Stimulated activated naive CD8-positive, alpha-beta T cell treated with anti-CD3 and anti-CD28 coated beads, Interleukin-15, Interleukin-2, amounts not matched to agents 100 U/mL and 50 U/mL, for 24 hours (primary cell): ENCODE measurements at places on chromosomes 11 and 22.
A peak's percentile ranks its signal among the peaks of the same experiment; 100 is the strongest.

- DNase-seq: no peak
Measured at GRCh38 chr11:92558323-92558722, 333.7 kb downstream of the FAT3 start.

DNA sequence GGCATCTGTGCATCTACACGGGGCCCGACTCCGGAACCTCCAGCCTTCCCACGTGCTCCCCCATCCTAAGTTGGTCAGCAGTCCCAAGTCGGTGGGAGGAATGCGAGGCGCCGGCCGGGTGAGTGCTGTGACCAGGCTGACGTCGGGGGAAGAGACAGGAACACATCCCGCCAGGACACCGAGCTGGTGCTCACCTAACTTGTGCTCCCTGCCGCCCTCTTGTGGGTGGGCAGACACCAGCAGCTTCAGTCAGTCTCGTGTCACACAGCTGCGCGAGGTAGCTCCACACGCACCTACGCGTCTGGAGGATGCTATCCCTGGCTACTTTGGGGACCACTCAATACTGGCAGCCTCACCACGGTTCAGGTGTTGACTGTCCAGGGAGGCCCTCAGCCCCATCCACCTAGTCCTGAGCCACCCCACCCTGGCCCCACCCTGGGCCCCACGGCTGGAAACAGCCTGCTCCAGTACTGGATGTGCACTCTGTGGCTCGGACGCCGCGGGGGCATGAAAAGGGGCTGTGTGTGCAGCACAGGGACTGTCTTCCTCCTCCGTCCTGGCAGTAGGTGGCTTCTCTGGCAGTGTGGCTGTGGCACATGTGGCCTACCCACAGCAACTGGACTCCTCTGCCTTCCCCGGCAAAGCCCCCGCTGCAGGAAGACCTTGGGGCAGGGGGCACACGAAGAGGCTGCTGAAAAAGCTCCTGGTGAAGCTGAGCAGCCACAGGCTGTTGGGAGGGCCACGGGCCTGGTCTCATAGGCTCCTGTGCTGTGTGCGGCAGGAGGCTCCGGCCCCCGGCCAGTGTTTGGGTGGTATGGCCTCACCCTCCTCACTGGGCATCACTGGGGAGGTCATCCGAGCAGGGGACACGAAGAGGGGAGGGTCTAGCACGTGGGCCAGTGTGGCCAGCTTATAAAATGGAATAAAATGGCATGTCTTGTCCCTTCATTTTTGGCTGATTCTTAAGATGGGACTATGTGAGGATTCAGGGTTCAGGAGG lies 11.2 kb upstream of the BID start:
- DNase-seq: peak; percentile 84

DNA sequence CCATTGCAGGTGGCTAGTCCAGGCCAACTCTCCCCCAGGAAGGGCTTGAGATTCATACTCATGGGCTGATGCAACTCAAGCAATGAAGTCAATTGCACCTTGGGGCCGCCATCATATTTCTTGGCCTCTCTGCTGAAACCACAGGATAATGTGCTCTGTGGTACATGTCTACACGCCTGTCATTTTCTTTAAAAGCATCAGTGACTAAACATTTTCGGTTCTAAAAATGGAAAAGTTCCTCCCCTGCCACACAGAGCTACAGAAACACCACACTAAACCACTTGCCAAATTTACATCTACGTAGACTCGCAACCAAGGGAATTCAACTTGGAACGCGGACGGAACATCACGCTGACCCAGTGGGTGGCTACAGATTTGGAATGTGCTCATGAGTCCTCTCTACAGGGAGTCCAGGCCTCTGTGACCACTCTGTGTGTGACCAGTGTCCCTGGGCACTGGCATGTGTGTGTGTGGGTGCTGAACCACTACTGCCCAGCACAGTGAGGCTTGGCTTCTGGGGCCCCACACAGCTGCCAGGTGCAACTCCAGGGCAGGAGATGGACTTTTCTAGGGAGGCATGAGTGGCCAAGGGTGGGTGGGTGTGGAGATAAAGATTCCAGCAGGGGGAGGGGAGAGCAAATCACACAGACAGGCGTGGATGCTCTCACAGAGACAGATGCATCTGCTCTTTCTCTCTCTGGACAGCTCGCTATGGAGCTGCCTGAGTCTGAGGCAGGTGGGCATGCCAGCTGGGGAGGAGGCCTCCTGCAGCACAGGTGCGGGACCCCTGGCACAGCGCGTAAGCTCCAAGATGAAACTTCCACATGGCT lies 261.9 kb downstream of the CTTN start:
- DNase-seq: no peak

DNA sequence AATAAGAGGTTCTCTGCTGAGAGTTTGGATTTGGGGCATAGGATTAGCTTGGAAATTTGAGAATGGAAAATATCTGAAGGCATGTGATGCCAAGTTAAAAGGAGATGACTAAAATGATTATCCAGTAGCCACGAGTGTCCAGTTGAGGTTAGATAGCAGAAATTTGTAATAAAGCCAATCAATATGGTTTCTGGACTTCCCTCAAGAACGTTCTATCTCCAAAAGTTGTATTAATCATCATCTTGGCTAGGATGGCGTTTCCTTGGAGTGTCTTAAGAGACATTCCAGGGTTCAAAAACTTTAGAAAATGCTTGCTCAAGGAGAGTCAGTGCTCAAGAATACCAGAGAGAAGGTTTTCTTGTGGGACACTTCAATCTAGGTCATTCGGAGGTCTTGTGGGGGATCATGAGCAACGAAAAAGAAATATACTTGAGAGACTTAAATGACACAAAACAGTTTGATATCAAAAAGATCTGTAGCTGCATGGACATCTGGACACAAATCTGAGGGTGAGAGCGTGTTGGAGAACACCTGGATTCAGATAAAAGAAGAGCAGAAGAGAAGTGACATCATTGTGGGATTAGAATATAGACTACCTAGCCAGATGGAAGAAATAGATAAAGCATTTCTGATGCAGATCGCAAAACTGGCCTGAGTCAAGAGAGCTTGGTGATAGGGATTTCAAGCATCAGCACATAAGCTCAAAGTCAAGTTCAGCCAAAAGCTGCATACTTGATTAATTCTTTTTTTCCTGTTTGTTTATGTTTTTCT lies 97.7 kb downstream of the ARFGAP2 start:
- no peak for DNase-seq

DNA sequence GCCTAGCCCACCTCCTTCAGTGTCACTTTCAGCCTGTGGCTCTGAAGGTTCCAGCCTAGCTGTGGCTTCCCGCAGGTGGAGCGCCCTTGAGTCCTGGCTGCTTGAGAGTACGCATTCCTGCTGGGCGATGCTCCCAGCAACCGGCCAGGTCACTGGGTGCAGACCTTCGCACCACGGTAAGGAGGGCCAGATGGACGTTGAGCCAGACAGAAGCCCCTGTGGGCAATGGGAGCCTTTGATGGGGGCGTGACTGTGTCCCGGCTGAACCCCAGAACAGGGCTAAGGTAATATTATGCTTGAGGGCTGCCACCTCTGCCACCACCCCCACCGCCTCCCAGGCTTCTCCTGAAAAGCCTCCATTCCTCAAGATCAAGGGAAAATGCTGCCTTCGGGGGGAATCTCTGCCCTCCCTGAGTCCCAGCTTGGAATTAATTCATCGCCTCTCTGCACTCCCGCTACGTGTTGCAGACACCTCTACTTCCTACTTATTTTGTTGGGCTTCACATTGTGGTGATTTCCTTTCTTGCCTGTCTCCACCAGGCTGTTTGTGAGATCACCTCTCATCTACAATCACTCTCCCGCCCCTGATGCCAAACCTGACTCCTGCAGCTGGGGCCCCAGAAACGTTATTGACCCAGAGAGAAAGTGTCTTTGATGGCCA lies 144.9 kb upstream of the NECTIN1 start:
- DNase-seq: no peak
